SJCRH30 (cell line): ENCODE measurements at places on chromosomes 2 and 18.

DNA sequence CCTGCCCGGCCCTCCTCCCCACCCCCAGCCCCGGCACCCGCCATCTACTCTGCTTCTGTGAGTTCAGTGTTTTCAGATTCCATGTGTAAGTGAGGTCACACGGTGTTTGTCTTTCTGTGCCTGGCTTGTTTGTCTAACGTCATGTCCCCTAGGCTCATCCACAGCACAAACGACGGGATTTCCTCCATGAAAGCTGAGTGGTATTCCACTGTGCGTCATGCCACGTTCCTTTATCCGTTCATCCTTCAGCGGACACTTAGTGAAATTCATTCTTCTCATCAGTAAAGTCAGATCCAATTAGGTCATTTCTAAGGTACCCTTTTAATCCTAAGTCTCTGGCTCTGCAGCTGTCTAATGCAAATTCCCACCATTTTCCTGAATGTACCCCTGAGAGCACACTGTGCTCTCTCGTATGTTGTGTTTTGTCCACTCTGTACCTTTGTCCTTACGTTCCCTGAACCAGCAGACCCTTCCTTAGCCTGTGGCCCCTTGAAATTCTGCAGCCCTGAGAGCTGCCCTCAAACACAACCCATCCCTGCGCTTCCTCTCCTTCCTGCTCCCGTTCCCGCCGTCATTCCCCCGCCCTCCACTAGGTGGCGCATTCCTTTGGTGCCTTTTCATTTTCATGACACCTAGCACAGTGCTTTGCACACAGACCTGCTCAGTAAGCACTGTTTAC, 44.1 kb downstream of the TRAPPC12 start:
- DNase-seq, result peak; percentile 66

DNA sequence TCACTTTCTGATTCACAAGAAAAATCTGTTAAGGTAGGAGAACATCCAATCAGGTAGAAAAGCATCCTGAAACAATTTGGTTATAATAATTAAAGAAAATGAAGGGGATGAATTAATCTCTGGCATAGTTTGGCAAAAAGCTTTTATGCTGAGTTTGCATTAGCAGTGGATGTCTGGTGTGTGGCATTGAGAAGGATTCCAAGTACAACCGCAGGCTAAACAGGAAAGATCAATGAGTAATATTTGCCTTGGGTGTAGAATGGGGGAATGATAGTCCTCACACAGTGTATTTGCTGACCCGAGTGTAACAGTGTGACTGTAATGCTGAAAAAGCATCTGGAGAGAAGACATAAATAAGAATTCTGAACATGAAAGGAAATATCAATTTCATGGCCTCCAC, 68.3 kb upstream of the SESTD1 start:
- DNase-seq, result no peak

- DNase-seq, result no peak
Measured at GRCh38 chr2:194526121-194526520, 1130.9 kb upstream of the SLC39A10 start.

DNA sequence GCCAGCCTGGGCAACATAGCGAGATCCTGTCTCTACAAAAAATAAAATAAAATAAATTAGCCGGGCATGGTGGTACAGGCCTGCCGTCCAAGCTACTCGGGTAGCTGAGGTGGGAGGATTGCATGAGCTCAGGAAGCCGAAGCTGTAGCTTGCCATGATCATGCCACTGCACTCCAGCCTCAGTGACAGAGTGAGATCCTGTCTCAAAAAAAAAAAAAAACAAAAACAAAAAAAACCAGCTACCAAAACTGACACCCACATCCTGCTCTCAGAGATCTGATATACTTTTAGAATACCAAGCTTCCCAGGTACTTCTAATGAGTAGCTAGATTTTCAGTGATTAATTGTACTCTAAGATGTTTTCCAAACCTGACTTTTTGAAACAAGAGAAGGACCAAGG, 74.0 kb downstream of the TTC27 start:
- DNase-seq, result no peak

- no peak for DNase-seq
Measured at GRCh38 chr2:239550357-239550756, 149.5 kb upstream of the HDAC4 start.

- DNase-seq, result no peak
Measured at GRCh38 chr18:53153800-53154199, 813.8 kb downstream of the DCC start.

DNA sequence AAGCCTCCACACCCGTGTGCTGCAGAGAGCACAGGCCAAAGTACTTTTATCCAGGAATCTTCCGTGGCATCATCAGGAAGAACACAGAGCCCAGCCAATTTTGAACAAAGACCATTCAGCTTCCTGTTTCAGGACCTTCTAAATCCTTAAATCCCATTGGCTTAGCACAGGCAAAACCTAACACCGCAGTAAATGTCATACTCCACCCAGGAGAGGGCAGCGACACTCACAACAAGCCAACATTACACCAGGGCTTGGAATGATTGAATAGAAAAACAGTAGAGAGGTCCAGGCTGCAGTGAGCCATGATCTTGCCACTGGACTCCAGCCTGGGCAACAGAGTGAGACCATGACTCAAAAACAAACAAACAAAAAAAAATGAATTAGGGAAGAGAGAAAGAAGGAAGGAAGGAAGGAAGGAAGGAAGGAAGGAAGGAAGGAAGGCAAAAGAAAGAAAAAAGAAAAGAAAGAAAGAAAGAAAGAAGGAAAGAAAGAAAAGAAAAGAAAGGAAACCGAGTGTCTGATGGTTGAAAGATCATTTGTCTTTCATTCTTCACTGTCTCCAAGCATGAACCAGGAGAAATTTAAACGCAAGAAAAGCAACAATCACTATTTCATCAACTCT, 144.6 kb upstream of the SATB2 start:
- peak; percentile 48 for DNase-seq

DNA sequence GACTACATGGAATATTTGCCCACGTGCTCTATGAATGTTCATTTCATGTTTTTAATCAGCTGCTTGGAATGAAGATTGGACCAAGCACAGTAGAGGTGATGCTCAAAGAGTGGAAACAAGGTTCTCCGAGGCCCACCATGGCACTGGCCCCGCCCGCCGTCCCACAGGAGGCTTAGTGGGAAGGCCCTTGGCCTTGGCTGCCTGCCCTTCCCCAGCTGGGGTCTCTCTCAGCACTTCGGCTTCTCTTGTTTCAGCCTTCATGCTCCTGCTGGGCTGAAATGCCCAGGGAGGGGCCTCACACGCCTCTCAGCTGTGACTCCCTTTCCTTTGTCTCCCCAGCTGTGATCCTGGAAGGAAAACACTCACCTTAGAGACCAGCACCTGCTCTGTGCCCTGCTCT, 833.2 kb downstream of the GALR1 start:
- no peak for DNase-seq

DNA sequence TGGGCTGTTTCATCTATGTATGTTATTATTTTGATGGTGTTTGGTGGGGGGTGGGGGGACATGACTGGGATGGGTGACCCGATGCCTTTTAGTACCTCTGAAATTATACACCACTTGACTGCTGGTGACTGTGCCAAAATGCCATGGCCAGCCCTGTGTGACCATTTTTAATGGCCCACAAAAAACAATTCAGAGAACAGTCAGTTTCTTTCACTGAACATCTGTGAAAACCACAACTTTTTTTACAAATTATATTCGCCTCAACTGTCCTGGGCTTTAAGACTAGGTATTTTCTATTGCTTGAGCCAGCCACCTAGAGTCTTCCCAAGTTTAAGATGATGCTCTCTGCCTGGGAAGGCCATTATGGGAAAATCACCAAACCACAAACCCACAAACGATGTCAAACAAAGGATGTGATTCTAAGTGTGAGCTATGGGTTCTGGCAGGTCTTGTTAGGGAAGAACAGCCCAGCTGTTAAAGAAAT, 33.9 kb downstream of the FN1 start:
- DNase-seq, result peak; percentile 56

DNA sequence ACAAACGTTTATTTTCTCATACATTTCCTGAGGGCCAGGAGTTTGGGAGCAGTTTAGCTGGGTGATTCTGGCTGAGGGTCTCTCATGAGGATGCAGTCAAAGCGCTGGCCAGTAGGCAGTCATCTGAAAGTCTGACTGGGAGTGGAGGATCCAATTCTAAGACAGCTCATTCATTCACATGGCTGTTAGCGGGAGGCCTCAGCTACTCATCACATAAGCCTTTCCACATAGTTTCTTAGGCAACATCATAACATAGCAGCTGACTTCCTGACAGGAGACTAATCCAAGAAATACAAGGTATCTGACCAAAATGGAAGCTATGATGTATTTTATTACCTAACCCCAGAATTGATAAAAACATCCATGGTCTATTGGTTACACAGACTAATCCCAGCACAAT, 2.9 kb upstream of the MRPL44 start:
- DNase-seq, result no peak

- no peak for DNase-seq
Measured at GRCh38 chr18:10585260-10585659, 59.4 kb downstream of the NAPG start.

GRCh38 chr2:142012797-142013196, 118.0 kb downstream of the LRP1B start:
- no peak for DNase-seq

DNA sequence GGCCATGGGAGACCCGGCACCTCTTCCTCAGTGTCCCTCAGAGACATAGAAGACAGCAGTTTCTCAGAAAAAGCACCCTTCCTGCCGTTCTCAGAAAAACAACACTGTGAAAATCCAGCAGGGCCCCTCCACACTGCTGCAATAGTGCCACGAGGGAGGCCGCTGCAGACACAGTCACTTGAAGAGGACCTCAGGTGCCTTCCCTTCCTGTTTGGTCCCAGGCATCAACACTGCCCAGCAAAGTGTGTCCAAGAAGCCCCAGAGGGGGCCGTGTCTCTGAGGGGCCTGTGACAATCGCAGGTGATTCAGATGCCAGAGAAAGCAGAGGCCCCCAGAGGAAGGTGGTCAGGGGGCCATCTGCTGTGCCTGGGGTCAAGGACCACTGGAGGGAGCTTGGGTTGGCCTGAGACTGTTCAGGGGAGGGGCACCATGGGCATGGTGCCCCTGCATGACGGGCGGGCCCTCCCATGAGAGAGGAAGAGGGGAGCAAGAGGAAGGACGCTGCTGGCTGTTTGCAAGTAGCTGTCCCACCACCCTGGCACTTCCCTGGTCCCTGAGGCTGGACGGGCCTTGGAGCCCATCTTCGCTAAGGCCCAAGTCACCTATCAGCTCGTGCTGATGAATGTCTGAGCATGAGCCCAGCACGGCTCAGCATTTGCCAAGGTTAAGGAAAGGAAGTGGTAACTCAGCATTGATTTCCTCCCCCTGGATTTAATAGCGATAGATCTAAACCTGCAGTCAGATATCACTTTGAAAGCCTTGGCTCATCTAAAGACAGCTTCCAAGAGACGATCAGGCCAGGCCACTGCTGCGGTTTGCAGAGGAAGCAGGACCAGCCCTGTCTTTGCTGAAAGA, 9.1 kb downstream of the TWIST2 start:
- DNase-seq, result no peak

GRCh38 chr2:113806217-113806913, 49.9 kb upstream of the SLC35F5 start:
- DNase-seq, result peak; percentile 18

DNA sequence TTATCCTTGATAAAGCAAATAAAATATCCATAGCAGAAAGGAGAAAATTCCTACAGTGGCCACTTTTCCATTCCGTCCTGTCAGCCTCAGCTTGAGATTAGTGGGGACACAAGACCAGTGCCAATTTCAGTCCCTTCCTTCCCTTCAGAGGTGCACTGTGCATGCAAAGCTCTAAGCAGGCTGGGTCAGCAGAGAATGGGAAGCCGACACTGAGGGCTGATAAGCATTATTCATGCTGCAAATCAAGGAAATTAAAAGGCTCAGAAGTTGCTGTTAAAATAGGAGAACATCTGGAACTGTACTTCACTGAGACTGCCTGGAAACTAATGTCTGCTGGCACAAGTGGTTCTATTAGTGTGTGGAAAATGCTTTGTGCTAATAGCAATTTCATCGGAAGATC, 534.3 kb downstream of the ADCYAP1 start:
- DNase-seq, result no peak

DNA sequence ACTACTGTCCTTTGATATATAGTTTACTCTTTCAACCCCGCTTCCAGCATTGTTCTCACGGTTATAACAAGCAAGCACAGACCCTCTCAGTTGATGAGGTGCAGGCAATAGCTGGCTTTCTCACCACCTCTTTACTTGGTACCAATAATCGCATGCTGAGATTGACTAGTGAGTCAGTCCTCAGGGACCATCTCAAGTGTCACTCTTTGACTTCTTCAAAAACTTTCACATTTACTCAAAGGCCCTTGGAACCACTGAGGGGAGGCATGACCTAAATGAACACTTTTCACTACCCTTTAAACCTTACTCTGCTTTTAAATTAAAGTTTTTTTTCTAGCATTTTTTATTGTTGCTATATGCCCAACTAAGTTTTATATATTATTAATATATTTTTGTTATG, 101.8 kb downstream of the DAW1 start:
- DNase-seq, result no peak

GRCh38 chr2:24731040-24731439, 62.2 kb downstream of the PTRHD1 start:
- DNase-seq, result no peak

GRCh38 chr2:73212448-73213176, 1.4 kb upstream of the SMYD5 start:
- DNase-seq, result peak; percentile 75

GRCh38 chr2:120731175-120731574, 4.5 kb upstream of the GLI2 start:
- DNase-seq, result no peak

GRCh38 chr18:78986018-78986481, 6.4 kb downstream of the SALL3 start:
- DNase-seq, result no peak

GRCh38 chr2:28451793-28452533, 43.9 kb upstream of the PLB1 start:
- DNase-seq, result no peak

- DNase-seq, result peak; percentile 39
Measured at GRCh38 chr2:207202645-207203044, 36.9 kb upstream of the KLF7 start.

DNA sequence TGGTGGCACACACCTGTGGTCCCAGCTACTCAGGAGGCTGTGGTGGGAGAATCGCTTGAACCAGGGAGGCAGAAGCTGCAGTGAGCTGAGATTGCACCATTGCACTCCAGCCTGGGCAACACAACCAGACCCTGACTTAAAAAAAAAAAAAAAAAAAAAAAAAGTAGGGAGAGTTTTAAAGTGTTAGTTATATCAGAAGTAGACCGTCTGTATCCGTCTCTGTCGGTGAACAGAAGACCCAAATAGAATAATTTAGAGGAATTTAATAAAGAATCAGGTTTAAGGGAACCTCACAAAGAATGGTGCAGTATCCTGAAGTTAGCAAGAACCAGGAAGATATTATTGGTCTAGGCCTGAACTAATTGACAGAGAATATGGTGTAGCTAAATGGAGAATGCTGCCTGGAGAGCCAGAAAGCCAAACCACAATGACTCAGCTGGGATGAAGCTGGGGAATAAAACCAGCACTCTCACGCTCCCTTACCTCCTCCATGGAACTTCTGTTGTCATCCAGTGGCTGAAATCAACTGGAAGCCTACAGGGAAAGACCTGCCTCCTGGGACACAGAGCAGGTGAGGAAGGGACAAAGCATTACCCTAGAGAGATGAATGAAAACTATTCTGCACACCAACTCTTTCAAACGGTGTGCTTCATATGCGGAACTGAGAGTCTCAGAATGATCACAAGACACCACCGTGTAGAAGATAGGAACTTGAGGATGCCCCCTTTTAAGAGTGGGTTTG, 39.1 kb upstream of the PLEKHM3 start:
- peak; percentile 58 for DNase-seq
